ENCODE measurements at places on chromosomes 7 and 10. TPM values are rescaled to one million over a fixed set of nuclear protein-coding genes. Genes with fewer than 3 reads are reported as not detected.

NAT16 gene
- total RNA-seq: not detected

DNA sequence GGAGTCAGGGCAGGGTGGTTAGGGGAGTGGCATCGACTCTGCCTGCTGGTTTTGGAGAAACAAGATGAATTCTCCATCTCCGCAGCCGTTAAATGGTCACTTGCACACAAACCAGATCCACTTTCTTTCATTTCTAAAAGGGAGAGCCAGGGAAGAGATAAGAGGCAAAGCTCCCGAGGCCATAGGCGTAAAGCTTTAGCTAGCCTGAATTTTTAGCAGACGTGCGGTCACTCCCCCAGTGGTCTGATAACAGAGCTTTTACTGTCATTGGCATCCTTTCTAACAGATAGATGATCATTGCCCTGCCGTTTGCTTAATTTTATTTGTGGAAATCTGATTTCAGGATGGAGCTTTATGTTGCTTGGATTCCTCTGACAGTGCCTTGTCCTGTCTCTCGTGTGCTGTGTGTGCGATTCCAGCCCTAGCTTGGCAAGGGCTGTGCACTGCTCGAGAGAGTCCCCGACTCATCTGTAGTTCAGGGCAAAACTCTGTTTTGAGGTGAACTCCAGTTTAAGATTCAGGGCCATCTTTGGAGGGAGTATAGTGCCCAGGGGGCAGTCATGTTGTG is 62.5 kb downstream of the GATA3 start:
- DNase-seq: no peak

GRCh38 chr7:91240376-91240941 is 23.8 kb upstream of the FZD1 start:
- no peak for DNase-seq

DNA sequence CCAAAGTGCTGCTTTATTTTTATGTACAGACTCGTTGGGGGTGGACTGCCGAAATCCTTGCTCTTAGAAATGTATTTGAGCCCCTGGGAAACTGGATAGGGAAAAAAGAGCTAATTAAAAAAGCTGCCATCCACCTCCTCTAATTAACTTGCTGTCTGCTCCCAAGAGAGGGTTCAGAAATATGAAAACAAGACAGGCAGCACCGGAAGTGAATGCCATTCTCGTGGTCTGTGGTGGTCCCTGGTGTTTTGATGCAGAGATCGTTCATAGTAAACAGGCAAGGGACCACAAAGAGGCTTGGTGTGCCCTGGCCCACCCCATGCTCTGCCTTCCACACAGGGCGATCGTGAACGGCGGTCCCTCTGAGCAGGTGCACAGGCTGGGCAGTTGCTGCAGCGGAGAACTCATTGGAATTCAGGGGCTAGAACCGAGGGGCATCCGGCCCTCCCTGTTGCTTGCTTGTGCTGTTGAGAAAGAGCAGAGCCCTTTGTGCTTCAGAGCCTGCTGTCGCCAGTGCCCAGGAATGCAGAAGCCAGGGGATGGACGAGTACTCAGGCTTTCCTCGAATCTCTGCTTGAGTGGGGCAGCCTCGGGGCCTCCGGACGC is 79.1 kb upstream of the BTBD16 start:
- no peak for DNase-seq

WASL gene
- 32.5 TPM for total RNA-seq

CLCN1 gene
- total RNA-seq: not detected

DNA sequence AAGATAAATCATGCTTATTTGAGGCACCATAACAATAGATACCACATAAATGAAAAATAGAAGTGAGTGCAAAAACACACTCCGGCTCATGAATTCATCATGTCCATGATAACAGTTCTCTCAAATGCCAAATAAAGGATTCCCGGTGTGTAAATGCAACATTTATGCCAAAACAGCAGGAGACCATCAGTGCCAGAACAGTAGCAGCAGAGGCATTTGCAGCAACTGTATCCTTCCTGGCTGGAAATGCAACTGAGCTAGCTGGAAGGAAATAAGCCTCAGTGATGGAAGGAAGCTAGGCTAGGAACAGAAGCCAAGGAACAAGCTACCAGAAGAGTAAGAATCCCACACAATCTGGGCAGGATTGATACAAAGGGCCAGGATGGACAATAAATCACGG is 79.9 kb upstream of the THSD7A start:
- DNase-seq: no peak

- DNase-seq: peak; percentile 59
These were observed 86.4 kb upstream of the GNA12 start for GRCh38 chr7:2930310-2931033.

DNA sequence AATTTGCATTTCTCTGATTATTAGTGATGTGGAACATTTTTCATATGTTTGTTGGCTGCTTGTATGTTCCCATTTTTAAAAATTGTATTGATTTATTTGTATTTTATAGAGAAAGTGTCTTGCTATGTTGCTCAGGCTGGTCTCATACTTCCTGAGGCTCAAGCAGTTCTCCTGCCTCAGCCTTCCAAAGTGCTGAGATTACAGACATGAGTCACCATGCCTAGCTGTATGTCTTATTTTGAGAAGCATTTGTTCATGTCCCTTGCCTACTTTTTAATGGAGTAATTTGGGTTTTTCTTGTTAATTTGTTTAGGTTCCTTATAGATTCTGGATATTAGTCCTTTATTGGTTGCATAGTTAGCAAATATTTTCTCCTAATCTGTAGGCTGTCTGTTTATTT is 214.2 kb upstream of the KAT6B start:
- no peak for DNase-seq

LIMK1 gene
- 13.6 TPM for total RNA-seq

DNA sequence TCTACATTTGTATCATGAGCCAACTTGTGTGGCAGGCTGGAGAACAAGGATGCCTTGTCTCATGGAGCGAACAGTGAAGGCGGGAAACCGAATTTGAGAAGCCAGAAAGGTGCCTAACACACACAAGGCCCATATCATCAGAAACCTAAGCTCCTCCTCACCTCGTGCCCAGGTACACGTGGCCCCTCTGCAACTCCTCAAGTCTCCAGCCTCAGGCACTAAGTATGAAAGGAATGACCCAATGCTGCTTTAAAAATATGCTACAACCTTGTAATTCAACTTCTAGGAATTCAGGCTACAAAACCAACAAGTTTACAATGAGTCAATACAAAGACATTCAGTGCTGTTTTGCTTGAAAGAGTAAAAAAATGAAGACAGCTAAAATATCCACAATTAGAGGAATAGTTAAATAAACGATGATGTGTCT is 95.7 kb downstream of the CDK6 start:
- no peak for DNase-seq

GRCh38 chr10:5698062-5698461 is 13.4 kb downstream of the TASOR2 start:
- no peak for DNase-seq

DNA sequence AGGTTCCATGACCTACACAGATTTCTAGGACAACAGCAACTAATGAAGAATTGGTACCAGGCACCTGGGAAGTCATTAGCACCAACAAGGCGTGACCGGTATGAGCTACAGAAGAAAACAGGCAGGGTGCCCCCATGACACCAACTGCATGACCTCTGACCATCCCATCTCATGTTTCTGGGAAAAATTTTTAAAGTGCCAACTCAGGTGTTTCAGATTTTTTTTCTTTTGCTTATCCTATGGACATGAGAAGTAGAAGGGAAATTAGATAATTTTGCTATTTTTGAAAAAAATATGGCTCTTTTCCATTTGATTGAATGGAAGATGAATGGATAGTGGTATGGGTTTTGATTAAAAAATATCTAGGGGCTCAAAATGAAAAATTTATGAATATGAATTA is 154.8 kb downstream of the NRCAM start:
- DNase-seq: no peak
